ENCODE measurements at places on chromosomes 3 and 15.

- peak; percentile 24 for DNase-seq
Measured at GRCh38 chr3:113695786-113696645, at the start of gene USF3. TSS of gene USF3 (minus strand) at chr3:113696642. CDS start at chr3:113674878, 21,764 bp downstream.

DNA sequence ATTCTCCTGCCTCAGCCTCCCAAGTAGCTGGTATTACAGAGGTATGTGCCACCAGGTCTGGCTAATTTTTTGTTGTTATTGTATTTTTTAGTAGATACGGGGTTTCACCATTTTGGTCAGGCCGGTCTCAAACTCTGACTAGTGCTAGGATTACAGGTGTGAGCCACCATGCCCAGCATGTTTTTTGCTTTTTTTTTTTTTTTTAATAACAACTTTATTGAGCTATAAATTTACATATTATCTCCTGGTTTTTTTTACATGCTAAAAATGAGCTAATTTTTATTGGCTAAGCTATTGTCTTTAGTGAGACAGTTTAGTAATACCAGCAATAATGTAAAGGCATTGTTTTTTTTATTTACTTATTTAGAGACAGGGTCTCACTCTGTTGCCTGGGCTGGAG, 105.2 kb downstream of the PDE8A start:
- no peak for DNase-seq

GRCh38 chr15:74384881-74385643, 17.6 kb upstream of the CYP11A1 start:
- DNase-seq = no peak

- DNase-seq = no peak
Measured at GRCh38 chr3:188607805-188608315, 453.9 kb downstream of the LPP start.

DNA sequence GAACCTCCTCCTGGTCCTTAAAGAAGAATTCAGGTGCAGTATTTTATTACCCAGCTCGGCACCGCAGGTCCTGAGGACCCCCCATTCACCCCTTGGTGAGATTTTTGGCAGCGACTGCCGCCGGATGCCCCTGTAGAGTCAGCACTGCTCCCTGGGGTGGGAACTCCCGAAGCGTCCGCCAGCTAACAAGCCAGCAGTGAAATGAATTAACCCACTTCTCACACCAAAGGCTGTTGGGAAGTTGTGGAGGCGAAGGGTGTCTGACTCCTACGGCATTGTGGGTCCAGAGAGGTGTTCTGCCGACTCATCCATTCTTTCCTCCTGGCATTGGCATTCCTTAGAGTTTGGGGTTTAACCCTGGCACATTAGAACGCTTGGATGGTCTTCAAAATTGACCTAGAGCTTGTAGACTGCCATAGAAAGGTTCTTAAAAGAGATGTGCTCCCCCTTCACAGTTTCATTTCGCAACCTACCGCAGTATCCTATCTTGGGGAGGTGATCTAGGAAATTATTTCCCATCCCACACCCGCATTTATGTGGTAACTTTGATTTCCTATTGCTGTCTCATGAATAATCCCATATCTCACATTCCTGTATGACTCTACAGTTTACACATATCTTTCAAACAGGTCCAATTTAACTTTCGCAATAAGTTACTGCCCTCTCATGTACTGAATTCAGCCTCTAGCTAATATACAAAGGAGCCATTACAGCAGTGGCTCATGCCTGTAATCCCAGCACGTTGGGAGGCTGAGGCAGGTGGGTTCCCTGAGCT, 879 bp upstream of the EIF5A2 start:
- DNase-seq = no peak

- DNase-seq = no peak
Measured at GRCh38 chr3:44128057-44128775, 113.5 kb upstream of the TOPAZ1 start.
